ENCODE measurements at places on chromosomes 2 and 18. TPM values are rescaled to one million over a fixed set of nuclear protein-coding genes. Genes with fewer than 3 reads are reported as not detected.

The NT5DC4 gene
- total RNA-seq = 0.53 TPM

The TTC31 gene
- total RNA-seq = 23.0 TPM

The IFIH1 gene
- total RNA-seq = 44.1 TPM

The HOXD1 gene
- 3.4 TPM for total RNA-seq

The CAPG gene
- 555 TPM for total RNA-seq

The ANKRD30B gene
- total RNA-seq = not detected

The WNT10A gene
- 0.35 TPM for total RNA-seq

The HDAC4 gene
- 44.9 TPM for total RNA-seq

The CD8B2 gene
- 0.21 TPM for total RNA-seq

The ASB18 gene
- not detected for total RNA-seq

The TLX2 gene
- total RNA-seq = not detected

The FHOD3 gene
- total RNA-seq = 2.5 TPM

The KATNAL2 gene
- 3.8 TPM for total RNA-seq

The LGALSL gene
- 30.8 TPM for total RNA-seq

Data from lower lobe of right lung (tissue), 2 donors.